H9 (cell line): ENCODE measurements at places on chromosomes 1 and 21.

- no peak for DNase-seq
Observed at GRCh38 chr1:119674111-119674526, 26.1 kb upstream of the ZNF697 start.

DNA sequence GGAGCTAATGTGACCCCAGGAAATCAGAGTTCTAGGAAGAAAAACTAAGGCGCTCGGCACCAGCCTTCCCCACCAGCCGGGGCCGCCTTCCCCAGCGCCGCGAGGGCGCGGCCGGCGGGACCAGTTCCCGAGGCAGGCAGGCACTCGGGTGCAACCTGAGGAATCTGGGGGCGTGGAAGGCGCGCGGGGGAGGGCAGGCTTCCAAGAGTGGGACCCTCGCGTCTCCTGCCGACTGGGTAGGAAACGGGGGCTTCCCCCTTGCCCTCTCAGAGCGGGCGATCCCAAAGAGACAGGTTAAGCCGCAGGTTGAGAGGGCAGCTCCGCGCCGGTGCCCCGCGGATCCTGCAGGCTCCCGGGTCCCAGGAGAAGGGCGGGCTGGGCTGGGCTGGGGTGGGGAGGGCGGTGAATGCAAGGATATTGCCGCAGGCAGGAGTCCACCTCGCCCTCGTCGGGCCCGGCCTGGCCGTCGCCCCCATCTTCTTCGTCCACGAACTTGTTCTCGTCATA lies 431 bp downstream of the ARPC5 start:
- no peak for DNase-seq

GRCh38 chr1:173020138-173020750 lies 30.5 kb downstream of the TNFSF18 start:
- no peak for DNase-seq

GRCh38 chr1:109433322-109433721 lies 7.1 kb upstream of the PSMA5 start:
- DNase-seq, result no peak
